ENCODE measurements at places on chromosomes 13 and 19.

- no peak for DNase-seq
Observed at GRCh38 chr19:28632371-28633080, 580.4 kb downstream of the UQCRFS1 start.

DNA sequence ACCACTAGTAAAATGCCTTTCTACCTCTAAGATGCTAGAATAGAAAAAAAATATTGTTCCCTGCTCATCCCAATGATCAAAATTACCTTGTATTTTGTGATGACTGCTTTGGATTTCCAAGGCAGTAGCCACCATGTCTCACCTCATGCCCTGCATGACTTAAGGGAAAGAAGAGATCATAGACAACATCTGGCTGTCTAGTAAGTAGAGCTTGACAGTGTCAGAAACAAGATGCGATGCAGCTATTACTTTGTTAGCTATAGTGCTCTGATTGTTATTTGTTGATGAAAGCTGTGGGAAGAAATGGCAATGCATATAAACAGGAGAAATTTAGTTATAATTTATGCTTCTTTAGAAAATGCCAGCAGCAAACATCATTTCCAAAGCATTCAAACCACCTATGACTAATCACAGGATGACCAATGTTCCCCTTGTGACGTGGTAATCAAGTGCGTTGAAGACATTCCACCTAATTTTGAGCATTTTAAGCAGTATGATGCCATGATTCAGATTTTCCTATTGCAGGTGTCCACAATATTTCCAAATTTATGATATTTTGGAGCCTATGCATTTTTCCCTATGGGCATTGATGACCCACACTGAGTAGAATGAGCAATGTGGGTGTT is 308.3 kb downstream of the KCNRG start:
- DNase-seq = no peak

DNA sequence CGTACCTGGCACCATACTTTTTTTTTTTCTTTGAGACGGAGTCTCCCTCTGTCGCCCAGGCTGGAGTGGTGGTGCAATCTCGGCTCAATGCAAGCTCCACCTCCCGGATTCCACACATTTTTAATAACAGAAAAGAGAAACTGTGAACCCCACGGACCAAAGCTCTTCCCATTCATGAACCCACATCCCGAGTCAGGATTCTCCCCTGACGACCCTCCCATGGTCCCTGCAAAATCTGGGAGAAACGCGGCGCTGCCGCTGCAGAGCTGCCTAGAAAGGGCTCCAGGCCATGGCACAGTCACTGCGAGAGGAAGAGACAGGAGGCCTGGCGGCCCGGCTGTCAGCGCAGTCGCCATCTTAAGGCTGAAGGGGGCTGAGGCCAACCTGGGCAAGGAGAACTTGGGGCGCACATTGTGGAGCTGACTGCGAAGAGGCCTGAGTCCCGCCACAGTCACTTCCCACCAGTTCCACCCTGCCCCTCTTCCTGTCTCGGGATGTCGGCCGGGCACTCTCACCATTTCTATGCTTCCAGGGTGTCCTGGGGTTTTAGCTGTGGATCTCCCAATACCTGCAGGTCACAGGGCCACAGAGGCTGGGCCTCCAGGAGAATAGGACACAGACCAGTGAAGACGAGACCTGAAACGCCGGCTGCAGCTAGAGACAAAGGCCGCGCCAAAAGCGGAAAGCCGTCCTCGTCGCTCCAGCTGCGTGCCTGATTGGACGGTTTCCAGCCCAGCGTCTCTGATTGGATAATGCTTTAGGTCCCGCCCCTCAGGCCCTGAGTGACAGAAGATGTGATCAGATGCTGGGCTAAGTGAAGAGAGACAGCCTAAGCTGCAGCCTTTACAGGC is 71.0 kb downstream of the ZNF486 start:
- DNase-seq = peak; percentile 45

DNA sequence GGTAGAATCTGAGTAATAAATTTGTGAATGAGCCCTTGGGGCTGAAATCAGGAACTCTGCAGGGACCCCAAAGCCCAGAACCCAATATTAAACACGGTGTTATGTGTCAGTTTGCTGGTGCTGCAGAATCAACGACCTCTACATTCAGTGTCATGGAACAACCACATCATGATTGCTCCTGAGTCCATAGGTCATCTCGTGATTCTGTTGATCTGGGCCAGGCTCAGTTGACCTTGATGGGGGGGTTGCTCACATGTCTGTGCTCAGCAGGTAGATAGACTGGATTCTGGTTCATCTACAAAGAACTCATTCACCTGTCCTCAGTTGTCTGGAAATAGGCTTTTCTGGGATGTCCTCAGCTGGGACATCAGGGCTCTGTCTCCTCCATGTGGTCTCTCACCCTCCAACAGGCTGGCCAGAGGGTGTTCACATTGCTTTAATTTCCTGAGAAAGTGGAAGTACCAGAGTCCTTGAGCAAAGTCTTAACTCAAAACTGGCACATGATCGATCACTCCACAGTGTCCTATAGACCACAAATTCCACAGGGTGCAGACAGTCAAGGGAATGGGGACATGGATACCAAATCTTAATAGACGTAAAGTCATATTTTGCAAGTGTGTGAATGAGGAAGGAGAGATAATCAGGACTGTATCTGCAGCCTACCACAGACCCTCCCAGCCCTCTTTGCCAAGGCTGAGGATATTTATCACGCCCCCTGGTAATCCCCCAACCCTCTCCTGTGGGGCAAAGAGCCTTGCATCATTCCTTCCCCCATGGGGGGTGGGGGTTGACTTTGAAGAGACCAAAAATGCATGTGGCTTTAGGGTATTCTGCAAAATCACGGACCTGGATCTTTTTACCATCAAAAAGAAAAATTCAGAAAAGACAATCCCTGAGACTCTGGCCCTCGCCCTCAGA is 39.3 kb upstream of the IGFL1 start:
- no peak for DNase-seq

GRCh38 chr13:98523455-98524102 is 53.3 kb downstream of the STK24 start:
- no peak for DNase-seq

Data from NCI-H526 (cell line).